Forelimb muscle (tissue), 1 donor: ENCODE measurements at places on chromosomes 1 and 21. TPM values are rescaled to one million over a fixed set of nuclear protein-coding genes. Genes with fewer than 3 reads are reported as not detected.

DNA sequence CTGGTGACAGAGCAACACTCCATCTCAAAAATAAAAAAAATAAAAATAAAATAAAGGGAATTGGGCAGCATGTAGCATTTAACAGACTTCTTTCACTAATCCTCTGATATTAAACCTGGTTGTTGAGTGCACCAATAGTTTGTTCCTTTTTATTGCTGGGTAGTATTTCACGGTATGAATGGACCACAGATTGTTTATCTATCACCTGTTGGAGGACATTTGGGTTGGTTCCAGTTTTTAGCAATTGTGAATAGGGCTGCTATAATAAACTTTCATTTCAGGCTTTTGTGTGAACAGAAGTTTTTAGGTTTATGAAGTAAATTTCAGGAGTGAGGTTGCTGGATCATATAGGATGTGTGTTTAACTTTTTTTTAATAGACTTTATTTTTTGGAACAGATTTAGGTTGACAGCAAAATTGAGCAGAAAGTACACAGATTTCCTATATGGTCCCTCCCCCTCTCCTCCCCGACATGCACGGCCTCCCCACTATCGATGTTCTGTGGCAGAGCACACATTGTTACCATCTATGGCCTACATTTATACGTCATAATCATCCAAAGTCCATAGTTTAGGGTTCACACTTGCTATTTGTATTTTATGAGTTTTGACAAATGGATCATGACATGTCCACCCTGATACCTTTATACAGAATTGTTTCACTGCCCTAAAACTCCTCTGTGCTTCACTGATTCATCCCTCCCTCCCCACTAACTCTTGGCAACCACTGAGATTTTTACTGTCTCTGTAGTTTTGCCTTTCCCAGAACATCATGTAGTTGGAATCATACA, 66.1 kb upstream of the TMPRSS2 start:
- DNase-seq: no peak

The PDZK1IP1 gene
- polyA plus RNA-seq: not detected

The CYYR1 gene
- polyA plus RNA-seq: 12.0 TPM

The COL9A2 gene
- 1.6 TPM for polyA plus RNA-seq

- no peak for DNase-seq
Measured at GRCh38 chr1:162319493-162320175, 57.0 kb downstream of the SPATA46 start.

The GUCA2B gene
- not detected for polyA plus RNA-seq

The NBPF4 gene
- not detected for polyA plus RNA-seq

DNA sequence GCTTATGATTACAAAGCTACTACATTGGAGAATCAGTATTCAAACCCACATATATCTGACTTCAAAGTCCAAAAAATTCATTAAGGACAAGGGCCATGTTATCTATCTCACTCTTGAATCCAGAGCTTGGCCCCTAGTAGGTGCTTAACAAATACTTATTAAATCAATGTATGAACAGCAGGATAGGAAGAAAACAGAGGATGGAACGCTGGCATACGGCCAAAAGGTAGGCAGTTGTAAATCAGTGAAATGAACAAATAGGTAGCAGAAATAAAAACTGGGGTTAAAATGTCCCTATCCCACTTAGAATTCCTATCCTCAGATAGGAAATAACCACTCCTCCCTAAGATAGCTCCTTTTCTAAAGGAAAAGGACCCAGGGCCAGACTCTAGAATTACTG, 2.0 kb downstream of the MRPL24 start:
- no peak for DNase-seq

DNA sequence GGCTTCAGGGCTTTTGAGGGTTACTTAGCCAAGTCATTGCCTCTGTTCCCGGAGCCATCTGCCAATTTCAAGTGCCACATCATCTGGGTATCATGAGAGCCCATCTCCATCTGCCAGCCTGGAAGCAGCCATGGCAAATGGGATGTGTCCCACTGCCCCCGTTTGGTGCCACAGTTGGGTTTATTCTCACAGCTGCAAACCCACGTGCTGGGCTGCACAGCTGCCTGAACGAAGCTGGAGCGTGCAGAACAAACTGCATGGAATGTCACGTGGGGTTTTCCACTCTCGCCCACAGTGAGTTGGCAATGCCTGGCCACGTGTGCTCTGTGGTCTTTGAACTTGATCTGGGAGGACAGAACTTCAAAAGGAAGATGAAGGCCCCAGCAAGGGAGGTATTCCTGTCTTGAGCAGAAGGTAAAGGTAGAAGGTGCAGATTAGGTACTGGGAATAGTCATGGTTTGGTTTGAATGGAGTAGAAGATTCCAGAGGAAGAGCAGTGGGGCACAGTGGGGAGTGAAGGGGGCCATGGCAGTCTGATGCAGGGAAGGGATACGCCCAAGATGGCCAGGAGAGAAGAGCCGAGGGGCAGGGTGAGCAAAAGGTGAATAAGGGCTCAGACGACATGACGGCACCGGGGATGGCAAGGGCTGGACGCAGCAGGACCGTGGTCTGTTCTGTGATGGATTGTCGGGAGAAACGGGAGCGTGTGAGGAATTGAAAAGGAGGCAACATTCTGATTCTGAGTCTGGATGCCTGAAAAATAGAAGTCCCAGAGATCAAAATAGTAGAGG, 222.0 kb downstream of the KAZN start:
- no peak for DNase-seq

DNA sequence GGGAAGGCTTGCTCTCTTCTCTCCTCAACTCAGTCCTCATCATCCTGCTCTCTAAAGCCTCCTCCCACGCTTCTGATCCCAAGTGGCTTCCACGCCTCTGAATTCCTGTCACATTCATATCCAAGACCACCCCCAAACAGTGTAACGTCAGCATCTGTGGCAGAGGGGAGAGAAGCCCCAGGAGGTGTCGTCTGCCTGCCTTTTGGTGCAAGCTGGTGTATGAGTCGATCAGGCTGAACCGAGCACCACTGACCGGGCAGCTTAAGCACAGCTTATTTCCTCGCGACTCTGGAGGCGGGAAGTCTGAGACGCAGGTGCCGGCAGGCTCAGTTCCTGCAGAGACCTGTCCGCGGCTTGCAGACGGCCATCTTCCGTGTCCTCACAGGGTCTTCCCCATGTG, 123.8 kb upstream of the RAB4A start:
- DNase-seq: no peak

GRCh38 chr1:230868736-230869385, 540 bp upstream of the C1orf198 start:
- DNase-seq: no peak

The MYBPH gene
- polyA plus RNA-seq: 278 TPM

The HRNR gene
- 0.03 TPM for polyA plus RNA-seq

- DNase-seq: no peak
Measured at GRCh38 chr1:178066296-178066907, 27.5 kb upstream of the RASAL2 start.

The GJB3 gene
- polyA plus RNA-seq: not detected
